NCI-H82 (cell line): ENCODE measurements at places on chromosomes 5 and 9.

DNA sequence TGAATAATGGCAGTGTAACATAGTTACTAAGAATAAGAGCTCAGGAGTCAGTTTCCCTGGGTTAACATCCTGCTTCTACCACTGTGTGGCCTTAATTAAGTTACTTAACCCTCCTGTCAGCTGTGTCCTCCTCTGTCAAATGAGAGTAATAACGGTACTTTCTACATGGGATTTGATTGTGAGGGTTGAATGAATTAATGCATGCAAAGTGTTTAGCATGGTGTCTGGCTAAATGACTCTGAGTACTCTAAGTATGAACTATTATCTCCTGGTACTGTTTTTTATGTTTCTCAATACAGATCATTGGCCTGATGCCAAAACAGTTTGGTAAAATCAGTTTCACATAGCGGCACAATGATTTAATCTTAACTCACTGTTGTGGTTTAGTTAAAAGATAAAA lies 19.6 kb downstream of the ZNF131 start:
- no peak for DNase-seq

- no peak for DNase-seq
Observed at GRCh38 chr5:143534761-143535154, 131.3 kb upstream of the NR3C1 start.

DNA sequence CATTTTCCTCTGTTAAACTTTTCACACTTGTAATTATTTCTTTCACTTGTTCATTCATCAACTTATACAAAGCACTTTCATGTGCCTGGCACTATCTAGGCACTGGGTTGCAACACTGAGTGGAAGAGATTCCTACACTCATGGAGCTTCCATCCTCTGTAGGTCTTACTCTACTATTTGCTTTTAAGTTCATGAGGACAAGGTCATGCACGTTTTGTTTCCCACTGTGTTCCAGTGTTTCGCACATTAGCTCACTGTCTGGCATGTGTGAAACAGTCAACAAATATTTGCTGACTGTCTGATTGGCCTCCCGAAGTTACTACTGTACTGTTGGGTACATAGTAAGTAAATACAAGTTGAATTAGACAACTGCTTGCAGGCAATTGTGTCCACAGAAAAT lies 87.9 kb upstream of the IFNK start:
- DNase-seq, result no peak

GRCh38 chr5:157563929-157564716 lies 11.5 kb downstream of the ADAM19 start:
- DNase-seq, result peak; percentile 20

GRCh38 chr9:8114826-8115225 lies 315.2 kb upstream of the DMAC1 start:
- no peak for DNase-seq

DNA sequence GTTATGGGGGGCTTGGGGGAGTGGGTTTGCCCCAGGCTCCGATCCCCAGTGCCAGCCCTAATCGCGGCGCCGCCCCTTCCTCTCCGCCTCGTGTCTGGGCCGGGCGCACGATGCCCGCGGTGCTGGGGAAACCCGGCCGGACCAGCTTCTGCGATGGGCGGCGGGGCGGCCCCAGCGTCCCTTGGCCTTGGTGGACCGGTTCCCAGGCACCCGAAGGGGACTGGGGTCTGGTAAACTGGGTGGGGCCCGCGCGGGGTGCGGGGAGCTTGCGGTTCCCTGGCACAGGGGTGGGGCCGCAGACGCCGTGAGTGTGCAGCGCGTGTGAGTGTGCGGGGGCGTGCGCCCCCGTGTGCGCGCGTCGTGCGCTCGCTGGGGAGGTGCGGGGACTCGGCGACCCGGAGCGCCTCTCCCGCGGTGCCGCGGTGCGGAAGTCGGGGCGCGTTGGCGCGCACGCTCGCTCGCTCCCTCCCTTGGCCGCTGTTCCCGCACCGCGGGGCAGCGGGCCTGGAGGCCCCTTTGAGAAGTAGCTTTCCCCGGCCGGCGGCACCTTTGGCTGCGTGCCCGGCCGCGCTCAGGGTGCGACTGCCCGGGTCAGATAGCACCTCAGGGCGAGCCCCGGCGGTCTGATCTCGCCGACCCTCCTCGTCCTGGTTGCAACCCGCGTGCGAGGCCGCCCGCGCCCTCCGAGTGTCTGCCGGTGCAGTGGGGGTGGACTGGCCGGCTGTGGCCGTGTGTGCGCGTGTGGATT lies 568 bp downstream of the MACIR start:
- peak; percentile 84 for DNase-seq

DNA sequence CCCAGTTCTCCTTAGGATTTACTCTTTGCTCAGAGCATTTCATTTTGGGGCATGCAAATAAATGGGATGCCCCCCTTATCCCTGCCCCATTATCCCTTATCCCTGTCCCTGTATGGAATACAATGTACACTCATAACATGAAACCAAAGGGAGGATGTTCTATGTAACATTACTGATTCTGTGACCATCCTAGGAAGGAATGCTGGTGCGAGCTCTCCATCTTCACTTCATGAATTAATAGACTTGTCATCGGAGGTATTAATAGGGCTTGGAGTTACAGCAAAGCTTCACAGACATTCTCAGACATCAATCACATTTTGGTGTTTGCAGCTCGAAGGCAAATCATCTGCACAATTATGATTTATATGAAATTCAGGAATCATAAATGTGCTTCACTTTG lies 20.4 kb upstream of the PIK3R1 start:
- DNase-seq, result no peak

DNA sequence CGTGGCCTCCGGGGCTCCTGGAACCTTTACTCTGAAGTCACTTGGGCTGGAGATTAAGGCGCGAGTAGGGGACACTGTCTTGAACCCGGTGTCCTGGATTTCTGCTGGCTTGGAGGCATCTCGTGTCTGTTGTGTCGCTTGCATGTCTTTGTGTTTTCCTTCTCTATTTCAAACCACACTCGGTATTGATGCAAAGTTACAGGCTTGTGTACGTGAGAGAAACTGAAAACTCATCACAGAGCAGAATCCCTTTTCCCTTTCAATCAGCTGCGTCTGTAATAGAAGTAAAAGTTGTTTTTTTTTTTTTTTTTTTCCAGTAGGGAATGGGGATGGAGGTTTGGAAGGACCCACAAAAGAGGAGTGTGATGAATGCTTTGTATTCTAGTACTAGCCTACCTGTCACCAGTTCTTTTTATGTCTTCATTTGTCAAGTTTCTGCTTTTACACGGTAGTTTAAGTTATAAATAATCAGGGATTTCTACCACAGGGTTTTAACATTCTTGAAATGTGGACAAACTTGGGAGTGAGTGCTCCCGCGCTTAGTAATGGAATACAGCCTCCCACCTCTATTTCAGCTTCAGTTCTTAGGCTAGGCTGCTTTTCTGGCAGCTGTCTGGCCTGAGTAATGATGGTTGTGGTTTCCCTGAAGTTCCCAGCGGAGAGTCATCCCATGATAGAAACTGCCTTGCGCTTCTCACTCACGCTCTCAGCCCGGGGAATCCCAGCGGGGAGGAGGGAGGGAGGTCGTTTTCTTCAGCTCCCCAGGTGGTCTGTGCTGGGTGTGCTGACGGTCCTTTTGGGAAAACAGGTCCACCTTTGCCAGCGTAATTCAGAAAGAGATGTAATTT lies 763 bp downstream of the TJP2 start:
- DNase-seq, result peak; percentile 37

DNA sequence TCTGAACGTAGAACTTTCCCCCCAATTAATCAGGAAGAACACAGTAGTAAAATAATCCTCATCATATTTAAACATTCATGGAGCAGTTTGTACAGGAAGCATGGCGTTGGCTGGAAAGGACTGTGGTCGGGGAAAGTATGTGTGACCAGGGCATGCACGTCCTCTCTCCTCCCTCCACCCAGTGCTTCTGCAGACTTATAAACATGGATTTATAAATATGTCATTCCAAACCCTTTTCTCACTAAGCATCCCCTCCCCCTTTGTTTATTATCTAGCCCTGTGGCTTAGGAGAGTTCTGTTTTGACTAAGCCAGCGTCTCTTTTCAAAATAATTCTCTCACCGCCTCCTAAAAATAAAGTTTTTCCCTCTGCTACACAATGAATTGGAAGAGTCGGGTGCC lies 70.4 kb upstream of the DAP start:
- DNase-seq, result no peak

DNA sequence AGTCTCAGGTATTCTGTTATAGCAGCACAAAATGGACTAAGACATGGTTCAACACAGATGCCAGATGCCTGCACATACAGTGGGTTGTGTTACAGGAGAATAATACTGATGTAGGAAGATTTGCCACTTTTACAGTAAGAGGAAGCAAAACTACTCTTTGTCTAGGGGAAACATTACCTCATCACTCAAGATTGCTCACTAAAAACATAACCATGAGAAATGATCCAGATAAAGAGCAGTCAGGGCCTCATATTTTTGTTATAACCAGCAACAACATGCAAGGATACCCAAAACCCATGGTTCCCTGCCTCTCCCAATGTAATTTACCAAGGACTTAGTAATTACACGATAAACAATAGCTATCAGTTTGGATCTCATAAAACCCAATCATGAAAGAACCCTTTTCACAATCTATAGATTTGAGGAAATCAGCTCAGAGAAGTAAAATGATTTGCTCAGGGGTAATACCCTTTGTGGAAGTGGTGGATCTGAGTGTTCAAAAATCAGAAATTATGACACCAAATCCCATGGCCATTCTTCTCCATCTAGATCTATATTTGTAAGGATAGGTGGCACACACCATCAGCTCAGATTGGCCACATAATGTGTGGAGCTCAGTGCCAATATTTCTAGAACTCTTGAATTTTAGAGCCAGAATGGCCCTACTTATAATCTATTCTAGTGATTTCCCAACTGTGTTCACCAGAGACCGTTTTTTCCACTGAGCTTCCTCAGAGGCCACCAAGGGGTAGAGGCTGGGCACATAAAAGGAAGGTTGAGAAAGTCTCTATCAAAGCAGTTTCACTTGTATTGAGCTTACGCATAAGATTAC lies 27.8 kb downstream of the DPYSL3 start:
- no peak for DNase-seq

DNA sequence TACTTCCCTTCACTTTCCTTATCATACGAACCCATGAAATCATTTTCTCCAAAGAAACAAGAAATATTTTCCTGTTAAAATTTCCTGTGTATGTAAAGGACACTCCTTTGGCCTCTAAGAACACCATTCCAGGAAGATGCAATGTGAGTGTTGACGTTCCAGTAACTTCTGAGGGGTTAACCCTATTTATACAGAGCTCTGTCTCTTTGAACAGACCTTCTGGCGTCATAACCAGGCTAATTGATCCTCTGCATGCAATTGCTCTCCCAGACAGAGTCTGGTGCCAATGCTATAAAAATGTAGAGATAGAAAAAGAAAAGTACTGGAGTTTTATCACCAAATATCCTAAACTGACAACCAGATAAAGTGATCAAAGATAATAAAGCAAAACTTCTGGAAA lies 218.5 kb downstream of the TLE1 start:
- no peak for DNase-seq

DNA sequence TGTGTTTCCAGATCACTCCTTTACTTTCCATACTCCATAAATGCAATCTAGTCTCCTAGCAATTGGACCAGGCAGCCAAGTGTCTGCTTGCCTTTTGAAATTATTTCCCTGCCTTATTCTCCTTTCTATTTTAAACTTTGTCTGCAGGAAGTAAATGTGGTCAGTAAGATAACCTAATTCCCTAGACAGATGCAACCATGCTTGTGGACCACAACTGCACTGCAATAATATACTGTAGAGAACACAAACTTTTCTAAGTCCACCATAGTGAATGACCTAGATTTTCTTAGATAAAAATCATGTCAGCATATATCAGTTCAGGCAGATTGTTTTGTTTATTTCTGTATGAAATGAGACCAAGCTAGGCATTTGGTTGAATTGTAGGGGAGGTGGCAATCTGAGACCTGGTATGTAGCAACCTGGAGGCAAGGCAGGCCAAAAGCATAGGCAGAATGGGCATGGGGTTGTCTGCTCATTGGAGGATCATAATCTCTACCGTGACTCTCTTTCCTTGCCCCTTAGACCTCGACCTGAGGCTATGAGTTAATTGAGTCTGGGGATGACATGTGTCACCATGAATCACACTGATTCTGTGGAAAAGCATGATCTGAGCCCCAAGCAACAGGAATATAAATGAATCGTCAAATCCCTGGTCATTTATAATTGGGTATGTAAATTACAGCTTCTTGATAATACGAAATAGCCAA lies 20.7 kb downstream of the ACTL7B start:
- no peak for DNase-seq

DNA sequence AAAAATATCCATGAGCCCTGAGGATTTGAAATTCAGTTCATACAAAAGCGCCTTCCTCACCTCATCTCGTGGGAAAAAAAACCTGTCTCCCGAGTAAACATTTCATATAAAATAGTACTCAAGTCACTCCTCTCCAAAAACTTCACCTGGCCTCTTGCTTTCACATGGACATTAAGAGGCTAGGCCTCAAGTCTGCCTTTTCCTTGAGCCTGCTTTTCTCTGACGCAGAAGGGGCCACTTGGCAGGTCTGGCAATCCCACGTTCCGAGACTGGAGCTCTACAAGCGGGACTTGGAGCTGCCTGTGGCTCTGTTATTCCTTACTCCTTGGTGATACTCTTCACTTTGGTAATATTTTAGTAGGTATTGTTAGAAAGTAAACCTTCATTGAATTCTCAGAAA lies 26.9 kb upstream of the CKS2 start:
- DNase-seq, result no peak

DNA sequence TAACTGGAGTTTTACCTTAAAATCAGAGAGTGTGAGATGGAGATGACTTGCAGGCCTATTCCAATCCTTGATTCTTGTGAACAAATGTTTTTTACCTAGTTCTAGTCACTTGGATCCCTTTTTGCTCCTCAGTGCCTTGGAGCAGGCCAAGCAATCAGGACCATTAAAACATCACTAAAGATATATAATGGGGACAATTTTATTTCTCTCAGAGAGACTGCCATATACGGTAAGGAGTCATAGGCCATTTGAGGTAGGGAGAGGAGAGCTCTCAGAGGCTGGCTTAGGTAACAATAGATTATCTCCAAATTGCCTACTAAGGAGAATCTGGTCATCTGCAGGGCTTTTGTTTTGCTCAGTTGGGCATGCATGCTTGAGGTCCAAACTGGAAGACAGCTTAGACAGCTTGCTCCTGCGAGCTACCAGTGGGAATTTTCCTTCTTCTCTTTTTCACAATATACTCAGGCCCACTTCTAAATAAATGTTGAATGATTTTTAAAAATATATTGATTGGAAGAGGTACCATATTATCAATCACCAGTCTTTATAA lies 44.0 kb downstream of the FREM1 start:
- DNase-seq, result peak; percentile 16

GRCh38 chr5:52875827-52876226 lies 88.1 kb downstream of the ITGA1 start:
- no peak for DNase-seq

- no peak for DNase-seq
Observed at GRCh38 chr5:5418006-5418405, 4.5 kb upstream of the ICE1 start.

GRCh38 chr5:54985301-54986268 lies at the start of gene ESM1:
TSS of gene ESM1 (minus strand) at chr5:54985593. CDS start at chr5:54985517, 76 bp downstream.
- DNase-seq, result no peak
